ENCODE measurements at places on chromosomes 13 and 19. TPM values are rescaled to one million over a fixed set of nuclear protein-coding genes. Genes with fewer than 3 reads are reported as not detected.

Gene MYPOP
- total RNA-seq: 2.5 TPM

Gene SERPINE3
- total RNA-seq: not detected

Gene ZNF586
- 20.1 TPM for total RNA-seq

Gene C5AR2
- total RNA-seq: not detected

Gene IGFL4
- total RNA-seq: not detected

Gene ZNF563
- total RNA-seq: 4.1 TPM

Gene CGB2
- total RNA-seq: not detected

Gene ZNF497
- total RNA-seq: 0.87 TPM

Gene ADGRE3
- not detected for total RNA-seq

Gene KISS1R
- not detected for total RNA-seq

Gene CCDC8
- 34.2 TPM for total RNA-seq

Gene RFPL4AL1
- total RNA-seq: not detected

Gene LRFN3
- total RNA-seq: 2.5 TPM

Gene PSG1
- 0.58 TPM for total RNA-seq

Gene AP1M2
- total RNA-seq: not detected

Gene FCAR
- total RNA-seq: not detected

Gene LRRC4B
- total RNA-seq: 2.0 TPM

Gene OR10H4
- not detected for total RNA-seq

Gene C5AR1
- total RNA-seq: 0.17 TPM

Gene SLC39A3
- 37.5 TPM for total RNA-seq

Gene MISP3
- 0.15 TPM for total RNA-seq

Gene PSG6
- total RNA-seq: 1.0 TPM

Gene KLK8
- total RNA-seq: not detected

Gene C19orf85
- not detected for total RNA-seq

Data from smooth muscle cell of trachea (primary cell).